ENCODE measurements at places on chromosomes 11 and 22.
A peak's percentile ranks its signal among the peaks of the same experiment; 100 is the strongest.

DNA sequence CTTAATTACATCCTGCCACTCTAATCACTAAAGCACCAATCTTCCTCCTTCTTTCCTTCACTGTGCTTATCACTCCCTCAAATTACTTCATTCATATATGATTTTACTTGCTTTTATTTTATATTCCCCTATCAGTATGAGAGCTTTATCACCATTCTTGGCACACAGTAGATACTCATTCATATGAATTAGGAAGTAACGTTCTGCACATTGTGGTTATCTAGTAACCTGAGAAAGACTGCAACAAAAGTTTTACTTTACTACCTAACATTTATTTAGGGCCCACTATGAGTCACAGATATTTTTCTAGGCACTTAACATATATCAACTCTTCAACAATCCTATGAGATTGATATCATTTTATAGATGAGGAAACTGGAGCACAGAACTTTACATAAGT, 1559.9 kb upstream of the TENM4 start:
- DNase-seq: peak; percentile 13

DNA sequence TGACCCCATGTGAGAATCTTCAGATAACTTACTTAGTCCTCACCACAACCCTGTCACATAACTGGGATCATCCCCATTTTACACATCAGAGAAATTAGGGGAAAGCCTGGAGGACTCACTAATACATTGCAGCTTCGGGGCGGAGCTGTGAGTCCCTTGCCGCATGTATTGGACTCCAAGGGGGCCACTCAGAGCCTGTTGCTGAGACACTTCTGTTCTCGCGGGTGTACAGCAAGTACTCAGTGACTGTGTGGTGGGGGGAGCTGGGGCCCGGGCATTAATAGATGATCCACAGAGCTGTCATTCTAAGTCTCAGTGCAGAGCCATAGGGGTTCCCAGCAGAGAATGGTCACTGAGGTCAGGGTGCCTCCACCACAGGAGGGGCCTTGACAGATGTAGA, 13.5 kb downstream of the OAF start:
- no peak for DNase-seq

GRCh38 chr22:30266445-30267381, at the start of gene OSM:
OSM (minus strand) TSS chr22:30266851; CDS start chr22:30266799, 52 bp downstream.
- no peak for DNase-seq

- DNase-seq: no peak
These were observed 640.2 kb upstream of the LUZP2 start for GRCh38 chr11:23856654-23857053.

GRCh38 chr22:37804881-37805809, 2.6 kb upstream of the GCAT start:
- DNase-seq: peak; percentile 95

DNA sequence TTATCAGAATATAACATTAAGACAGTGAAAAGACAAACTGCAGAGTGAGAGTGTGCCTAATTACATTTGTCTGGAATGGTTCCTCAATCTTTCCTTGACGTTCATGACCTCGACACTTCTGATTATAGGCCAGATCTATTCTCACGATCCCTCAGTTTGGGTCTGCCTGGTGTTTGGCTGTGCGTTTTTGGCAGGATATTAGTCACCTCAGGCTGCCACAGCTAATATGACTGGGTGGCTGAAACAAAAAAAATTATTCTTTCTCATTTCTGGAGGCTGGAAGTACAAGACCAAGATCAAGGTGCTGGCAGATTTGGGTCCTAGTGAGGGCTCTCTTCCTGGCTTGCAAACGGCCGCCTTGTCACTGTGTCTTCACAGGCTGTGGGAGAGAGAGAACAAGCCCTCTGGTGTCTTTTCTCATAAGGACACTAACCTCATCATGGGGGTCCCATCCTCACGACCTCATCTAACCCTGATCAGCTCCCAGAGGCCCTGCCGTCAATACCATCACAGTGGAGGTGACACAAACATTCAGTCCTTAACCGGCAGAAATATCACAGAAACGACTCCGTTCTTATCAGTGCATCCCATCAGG, 23.2 kb downstream of the IFITM10 start:
- DNase-seq: no peak

DNA sequence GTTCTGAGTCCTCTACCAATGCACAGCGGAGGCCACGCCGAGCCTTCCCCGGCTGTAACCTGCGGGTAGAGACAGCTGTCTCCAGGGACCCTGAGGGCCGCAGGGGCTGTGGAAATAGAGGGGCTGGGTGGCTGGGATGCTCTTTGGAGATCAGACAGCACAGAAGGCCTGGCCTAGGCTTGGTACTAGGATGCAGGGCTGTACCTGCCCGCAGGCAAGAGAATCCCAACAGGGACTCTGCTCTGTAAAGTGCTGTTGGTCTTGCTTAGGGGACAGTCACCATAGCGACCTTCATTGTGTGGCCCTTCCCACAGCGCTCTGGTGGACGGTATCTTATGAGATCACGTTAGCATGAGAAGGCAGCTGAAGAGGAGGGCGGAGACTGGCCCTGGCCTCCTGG, 11.3 kb upstream of the KCNJ5 start:
- no peak for DNase-seq

GRCh38 chr11:1235901-1236315, 13.0 kb downstream of the MUC5B start:
- DNase-seq: no peak

- DNase-seq: no peak
These were observed 10.4 kb upstream of the PPARA start for GRCh38 chr22:46139895-46140350.

DNA sequence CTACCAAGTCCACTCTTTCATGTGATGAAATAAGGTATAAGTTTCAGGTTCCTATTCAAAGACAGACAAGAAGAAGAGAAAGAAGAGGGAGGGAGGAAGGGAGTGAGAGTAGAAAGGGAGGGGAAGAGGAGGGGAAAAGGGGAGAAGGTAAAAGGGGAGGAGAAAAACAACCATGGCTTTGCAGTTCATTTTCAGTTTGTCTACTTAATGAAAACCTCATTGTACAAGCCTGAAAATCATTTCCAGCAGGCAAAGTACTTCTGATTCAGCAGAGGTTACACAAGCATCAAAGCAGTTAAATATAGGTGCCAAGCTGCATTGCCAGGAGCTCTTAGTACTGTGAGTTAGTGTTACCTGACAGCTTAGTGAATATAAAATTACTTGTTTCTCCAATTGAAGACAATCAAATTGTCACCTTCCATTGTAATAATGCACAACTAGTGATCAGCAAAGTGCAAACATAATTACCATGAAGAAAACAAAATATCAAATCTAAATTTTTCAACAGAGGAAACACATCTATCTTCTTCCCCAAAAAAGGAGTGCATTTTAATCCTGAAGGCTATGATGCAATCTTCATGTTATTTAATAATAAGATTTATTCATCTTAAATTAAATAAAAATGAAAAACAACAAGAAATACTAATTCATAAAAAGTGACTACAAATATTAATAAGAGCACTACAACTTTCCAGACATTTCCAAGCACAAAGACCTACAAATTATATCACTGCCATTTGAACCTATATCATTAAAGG, 8.2 kb downstream of the SOX6 start:
- peak; percentile 31 for DNase-seq

GRCh38 chr11:130882138-130882551, 34.1 kb downstream of the SNX19 start:
- no peak for DNase-seq

GRCh38 chr11:64711138-64711955, 11.7 kb downstream of the NRXN2 start:
- DNase-seq: no peak

- DNase-seq: no peak
These were observed 9.5 kb upstream of the OR5B12 start for GRCh38 chr11:58451585-58451984.

- no peak for DNase-seq
These were observed 442.9 kb downstream of the INSC start for GRCh38 chr11:15557457-15558230.

- no peak for DNase-seq
These were observed 96.1 kb downstream of the MAML2 start for GRCh38 chr11:96246718-96247552.

- no peak for DNase-seq
These were observed 103.2 kb upstream of the GRK3 start for GRCh38 chr22:25461301-25461700.

GRCh38 chr11:46202149-46202548, 75.3 kb upstream of the CREB3L1 start:
- DNase-seq: no peak

- DNase-seq: no peak
These were observed 30.4 kb downstream of the BID start for GRCh38 chr22:17743661-17744411.

- no peak for DNase-seq
These were observed 30.1 kb downstream of the IGHMBP2 start for GRCh38 chr11:68933605-68934320.

GRCh38 chr11:74282914-74283371, 28.5 kb downstream of the P4HA3 start:
- no peak for DNase-seq

- DNase-seq: no peak
These were observed 28.0 kb downstream of the FADS2 start for GRCh38 chr11:61855939-61856680.

DNA sequence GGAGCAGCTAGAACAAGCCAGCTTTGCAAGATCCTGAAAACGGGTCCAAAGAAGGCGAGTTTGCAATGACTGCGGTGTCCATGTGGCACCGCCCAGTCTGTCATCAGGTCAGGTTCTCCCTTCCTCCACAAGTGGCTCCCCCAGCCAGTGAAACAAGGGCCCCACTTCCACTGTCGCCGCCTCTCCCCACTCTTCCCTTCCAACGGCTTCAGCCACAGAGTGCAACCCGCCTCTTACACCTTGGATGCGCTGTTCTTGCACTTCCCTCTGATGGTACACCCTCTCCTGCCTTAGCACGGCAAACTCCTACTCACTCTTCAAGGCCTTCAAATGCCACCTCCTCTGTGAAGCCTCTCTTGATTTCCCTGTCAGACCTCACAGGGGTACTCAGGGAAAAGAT, 10.8 kb upstream of the TCF20 start:
- no peak for DNase-seq

DNA sequence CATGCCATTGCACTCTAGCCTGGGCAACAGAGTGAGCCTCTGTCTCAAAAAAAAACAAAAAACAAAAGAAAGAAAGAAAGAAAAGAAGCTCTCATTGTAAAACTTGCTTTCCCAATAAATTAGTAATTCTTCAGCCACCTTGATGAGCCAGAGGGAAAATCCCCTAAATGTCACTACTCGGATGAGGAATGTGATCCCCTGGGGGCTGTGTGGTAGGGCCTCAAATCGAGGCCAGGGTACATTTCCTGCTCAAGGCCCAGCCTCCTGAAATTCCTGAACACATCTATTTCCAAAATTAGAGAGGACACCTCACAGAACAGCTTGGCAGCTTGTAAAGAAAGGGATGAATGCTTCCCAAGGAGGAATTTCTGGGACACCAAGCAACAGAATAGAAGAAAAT, 147.1 kb upstream of the SESN3 start:
- no peak for DNase-seq

- DNase-seq: peak; percentile 63
These were observed 23.4 kb upstream of the RIC3 start for GRCh38 chr11:8192016-8192895.
